ENCODE measurements at places on chromosomes 4 and X.
A peak's percentile ranks its signal among the peaks of the same experiment; 100 is the strongest.

- no peak for DNase-seq
Observed at GRCh38 chrX:97931586-97931985, 1047.9 kb downstream of the RPA4 start.

DNA sequence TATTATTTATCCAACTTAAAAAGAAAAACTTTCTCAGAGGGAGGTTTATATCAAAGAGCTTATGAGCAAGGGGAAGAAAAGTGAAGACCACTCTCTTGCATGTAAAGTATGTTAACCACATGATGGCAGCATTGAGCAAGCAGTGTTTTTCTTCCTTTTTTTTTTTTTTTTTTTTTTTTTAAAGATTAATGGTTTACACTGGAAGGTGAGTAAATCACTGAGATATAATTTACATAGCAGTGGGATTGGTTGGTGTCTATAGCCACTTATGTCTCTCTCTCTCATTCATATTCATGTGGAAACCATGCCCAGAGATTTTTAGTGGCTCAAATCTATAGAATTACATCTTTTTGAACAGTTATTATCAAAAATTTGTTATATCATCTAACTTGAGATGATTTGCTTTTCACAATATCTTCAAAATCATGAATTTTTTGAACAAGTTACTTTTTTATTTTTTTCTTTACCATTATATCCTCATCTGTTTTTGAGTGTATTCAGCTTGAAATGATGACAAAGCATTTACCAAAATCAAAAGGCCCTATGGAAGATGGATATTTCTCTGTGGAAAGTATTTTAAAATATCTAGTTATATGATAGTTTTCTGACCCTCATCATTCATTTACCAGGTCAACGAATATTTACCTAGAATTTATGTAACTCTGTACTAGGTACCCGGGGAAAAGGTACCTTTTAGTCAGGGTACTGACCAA is 31.6 kb downstream of the MTHFD2L start:
- DNase-seq = no peak

DNA sequence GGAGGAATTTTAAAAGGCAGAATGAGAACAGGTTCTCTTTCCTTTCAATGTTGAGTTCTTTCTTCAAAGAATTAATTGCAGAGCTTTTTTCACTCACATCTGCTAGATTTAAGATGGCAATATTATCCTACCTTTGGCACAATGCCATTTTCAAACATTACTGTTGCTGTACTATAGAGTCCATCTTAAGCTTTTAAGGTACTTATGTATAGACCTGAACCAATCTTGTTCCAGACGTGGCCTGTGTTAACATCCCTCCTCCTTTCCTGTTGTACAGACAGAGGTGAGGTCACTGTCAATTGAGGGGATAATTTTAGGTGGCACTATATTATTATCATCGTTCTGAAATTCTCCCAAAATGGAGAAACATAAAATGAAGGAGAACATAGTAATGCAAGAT is 53.0 kb upstream of the MYOZ2 start:
- DNase-seq = no peak

GRCh38 chr4:33086331-33086925 is 2366.3 kb downstream of the PCDH7 start:
- no peak for DNase-seq

DNA sequence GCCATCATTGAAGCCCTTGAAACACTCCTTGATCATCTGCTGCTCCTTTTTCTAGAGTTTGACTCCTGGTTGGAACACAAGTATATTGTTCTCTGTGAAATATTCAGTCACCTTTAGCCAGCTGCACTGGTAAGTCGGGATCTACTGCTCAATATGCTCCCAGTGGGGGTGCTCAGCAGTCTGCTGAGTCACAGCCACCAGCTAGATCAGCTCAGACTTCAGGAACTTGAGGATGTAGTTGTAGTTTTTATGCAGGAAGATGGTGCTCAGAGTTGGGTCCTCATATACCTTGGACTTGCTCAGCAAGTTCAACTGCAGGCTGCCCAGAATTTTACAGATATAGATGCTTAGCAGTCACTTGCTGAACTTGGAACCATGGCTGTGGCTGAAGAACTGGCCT is 202.5 kb upstream of the RPL34 start:
- no peak for DNase-seq

- no peak for DNase-seq
Observed at GRCh38 chr4:64911846-64912245, 502.6 kb upstream of the TECRL start.

GRCh38 chrX:50801135-50801534 is 12.9 kb downstream of the SHROOM4 start:
- no peak for DNase-seq

- no peak for DNase-seq
Observed at GRCh38 chr4:34502086-34502485, 1742.2 kb downstream of the ARAP2 start.

DNA sequence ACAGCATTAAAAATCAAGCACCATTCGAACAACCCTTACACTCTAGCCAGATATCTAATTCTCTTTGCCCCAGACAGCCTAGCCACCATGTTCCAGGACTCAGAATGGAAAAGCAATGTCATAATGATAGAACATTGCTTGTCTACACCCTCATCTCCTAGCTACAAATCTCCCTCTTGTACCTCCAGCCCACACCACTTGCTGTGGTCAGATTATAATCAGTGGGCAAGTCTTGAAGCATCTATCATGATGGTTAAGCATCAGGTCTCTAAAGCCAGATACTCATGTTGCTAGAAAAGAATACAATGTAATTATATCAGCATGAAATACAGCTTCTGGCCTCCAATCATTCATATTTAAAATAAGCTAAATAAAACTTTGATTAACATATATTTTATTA is 268.3 kb downstream of the NPFFR2 start:
- DNase-seq = no peak

DNA sequence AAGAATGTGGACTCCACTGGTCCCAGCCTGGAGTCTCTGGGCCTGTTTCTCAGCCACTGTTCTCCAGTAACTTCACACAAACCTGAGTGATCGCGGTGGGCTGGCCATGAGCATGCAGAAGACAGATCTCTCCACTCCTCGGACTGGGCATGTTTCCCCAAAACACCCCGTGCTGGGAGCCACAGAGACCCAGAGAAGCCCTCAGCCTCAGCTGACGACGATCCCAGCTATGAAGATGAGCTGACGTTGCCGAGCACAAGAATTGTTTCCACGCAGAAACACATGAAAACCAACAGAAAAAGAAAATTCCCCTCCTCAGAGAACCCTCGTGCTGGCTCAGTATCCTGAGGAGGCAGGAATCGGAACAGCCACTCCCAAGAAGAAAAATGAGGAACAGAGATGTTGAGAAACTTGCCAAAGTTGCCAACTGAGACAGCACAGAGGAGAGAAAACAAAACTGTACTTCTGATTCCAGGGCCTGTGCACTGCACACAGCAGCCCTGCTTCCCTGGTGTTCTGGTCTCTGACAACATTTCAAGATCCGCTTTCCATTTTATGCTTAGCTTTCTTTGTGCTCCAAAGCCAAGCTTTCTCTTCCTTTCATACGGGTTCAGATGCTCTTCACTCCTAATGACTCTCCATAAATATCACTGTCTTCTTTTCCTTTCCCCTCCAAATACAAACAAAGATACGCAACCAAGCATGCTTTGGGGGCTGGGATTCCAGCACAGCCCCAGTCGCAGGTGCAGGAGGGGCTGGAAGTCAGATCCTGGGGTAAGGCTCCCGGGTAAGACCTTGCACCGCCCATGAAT is 81.4 kb downstream of the IRF2 start:
- DNase-seq = no peak

DNA sequence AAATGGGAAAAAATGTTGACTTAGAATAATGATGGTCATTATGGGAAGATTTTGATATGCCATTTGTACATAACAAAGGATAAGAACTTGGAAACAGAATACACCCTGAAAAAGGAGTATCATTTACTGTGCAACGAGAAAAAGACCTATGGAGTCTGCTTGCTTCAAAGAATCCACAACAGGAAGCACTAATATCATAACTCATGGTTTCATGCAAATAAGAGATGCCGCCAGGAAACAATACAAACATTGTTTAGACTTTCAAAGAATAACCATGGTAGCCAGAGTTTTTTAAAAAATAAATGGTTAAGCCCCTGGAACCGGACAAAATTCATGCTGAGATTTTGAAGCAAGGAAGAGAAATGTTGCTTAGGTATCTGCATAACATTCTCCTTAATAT is 139.9 kb upstream of the ETNPPL start:
- no peak for DNase-seq

GRCh38 chr4:79764120-79764519 is 308.9 kb downstream of the ANTXR2 start:
- no peak for DNase-seq

- DNase-seq = no peak
Observed at GRCh38 chr4:53013873-53014775, 152.0 kb downstream of the RASL11B start.

GRCh38 chrX:107442914-107443527 is 6.4 kb upstream of the FRMPD3 start:
- DNase-seq = no peak

DNA sequence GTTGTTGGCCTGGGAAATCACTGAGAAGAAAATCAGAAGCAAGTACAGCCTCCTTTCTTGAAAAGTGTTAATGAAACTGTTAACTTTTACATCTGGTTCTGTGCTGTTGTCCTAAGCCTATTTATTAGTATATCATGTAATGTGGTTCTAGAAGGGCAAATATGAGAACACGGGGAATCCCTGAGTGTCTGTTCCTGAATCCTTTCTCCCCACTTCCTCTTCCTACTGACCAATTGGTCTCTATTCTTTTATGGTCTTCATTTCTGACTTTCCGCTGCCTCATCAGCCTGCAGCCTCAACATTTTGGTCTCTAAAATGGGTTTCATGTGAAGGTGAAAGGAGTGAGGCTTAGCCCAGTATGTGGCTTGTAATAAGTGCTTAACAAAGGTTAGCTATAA is 159.9 kb upstream of the MAMLD1 start:
- DNase-seq = no peak

- no peak for DNase-seq
Observed at GRCh38 chrX:154486052-154486395, 391 bp downstream of the UBL4A start.

GRCh38 chr4:139630991-139631390 is 34.6 kb upstream of the MGST2 start:
- DNase-seq = no peak

GRCh38 chrX:18654875-18655836 is 16.8 kb downstream of the RS1 start:
- no peak for DNase-seq

- peak; percentile 29 for DNase-seq
Observed at GRCh38 chr4:144658903-144659302, 12.9 kb downstream of the HHIP start.

- no peak for DNase-seq
Observed at GRCh38 chrX:118565853-118566252, 70.2 kb downstream of the DOCK11 start.

DNA sequence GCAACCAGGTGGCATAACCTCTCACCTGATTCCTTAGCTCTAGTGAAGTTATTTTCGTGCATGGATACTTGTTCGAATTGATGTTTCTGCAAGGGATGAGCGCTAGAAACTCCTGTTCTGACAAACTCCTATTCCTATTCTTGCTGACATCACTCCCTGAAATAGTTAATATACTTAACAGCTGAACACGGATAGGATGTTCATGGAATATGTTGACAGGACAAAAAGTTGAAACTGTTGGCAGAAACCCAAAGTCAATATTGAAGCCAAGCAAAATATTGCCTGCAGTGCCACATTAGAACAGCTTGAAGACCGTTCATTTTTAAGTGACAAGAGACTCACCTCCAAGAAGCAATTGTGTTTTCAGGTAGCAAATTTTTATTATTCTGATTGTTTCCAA is at the start of gene KLKB1:
KLKB1 (plus strand) TSS at position 287 of the 400 bp plus-strand sequence. CDS start 689 bp downstream, outside the sequence.
- DNase-seq = no peak

DNA sequence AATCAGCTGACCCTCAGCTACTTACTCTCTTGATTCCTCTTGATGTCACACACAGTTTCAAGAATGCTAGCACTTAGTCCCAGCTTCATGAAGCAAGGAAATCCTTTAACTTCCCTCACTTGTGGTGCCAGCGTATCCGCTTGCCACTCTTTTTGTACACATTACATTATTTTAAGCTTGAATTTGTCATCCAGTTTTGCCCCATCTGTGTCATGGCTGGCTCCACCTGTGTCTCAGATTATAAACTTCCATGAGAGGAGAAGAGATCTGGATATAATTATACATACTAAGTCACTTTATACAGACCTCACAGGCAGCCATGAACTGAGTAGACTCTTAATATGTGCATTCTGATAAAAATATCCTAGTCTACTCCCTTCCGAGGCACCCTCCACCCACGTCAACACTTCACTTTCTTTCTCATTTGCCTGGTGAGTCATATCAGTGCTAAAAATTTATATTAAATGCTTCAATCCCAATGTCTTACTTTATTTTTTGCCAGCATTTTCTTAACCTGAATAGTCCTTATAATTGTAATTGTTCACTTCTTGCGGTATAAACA is 35.1 kb downstream of the GABRA2 start:
- DNase-seq = no peak

- no peak for DNase-seq
Observed at GRCh38 chrX:113980953-113981352, 602.9 kb upstream of the HTR2C start.

All from AG04449 (cell line).